Suprapubic skin (tissue), 4 donors: ENCODE measurements at places on chromosomes 3 and 15. TPM values are rescaled to one million over a fixed set of nuclear protein-coding genes. Genes with fewer than 3 reads are reported as not detected.

Gene ABHD17C
- 15.6 TPM for total RNA-seq

Gene NR2E3
- not detected for total RNA-seq

Gene ABTB1
- total RNA-seq = 29.6 TPM

Gene FBXO22
- total RNA-seq = 17.2 TPM

Gene TKT
- 161 TPM for total RNA-seq

Gene FES
- 18.7 TPM for total RNA-seq

Gene CADM2
- total RNA-seq = 2.8 TPM

Gene SLC22A14
- not detected for total RNA-seq

Gene TERC
- 33.2 TPM for total RNA-seq

Gene PLA2G4B
- total RNA-seq = 59.7 TPM

Gene C2CD4A
- total RNA-seq = 0.45 TPM

Gene BMF
- total RNA-seq = 2.6 TPM

Gene LDHAL6B
- total RNA-seq = not detected

Gene CIDEC
- total RNA-seq = 24.6 TPM

Gene WDR49
- not detected for total RNA-seq

Gene TEX9
- total RNA-seq = 16.6 TPM

Gene DLEC1
- 0.36 TPM for total RNA-seq

Gene SLC24A5
- total RNA-seq = 13.0 TPM

Gene PLXND1
- 51.0 TPM for total RNA-seq

Gene EAF1
- 40.3 TPM for total RNA-seq

Gene PAK2
- total RNA-seq = 32.5 TPM
